Type B pancreatic cell (in vitro differentiated cells): ENCODE measurements at places on chromosomes 5 and 9. TPM values are rescaled to one million over a fixed set of nuclear protein-coding genes. Genes with fewer than 3 reads are reported as not detected.

Gene ZNF366
- total RNA-seq = not detected in 2 replicates

DNA sequence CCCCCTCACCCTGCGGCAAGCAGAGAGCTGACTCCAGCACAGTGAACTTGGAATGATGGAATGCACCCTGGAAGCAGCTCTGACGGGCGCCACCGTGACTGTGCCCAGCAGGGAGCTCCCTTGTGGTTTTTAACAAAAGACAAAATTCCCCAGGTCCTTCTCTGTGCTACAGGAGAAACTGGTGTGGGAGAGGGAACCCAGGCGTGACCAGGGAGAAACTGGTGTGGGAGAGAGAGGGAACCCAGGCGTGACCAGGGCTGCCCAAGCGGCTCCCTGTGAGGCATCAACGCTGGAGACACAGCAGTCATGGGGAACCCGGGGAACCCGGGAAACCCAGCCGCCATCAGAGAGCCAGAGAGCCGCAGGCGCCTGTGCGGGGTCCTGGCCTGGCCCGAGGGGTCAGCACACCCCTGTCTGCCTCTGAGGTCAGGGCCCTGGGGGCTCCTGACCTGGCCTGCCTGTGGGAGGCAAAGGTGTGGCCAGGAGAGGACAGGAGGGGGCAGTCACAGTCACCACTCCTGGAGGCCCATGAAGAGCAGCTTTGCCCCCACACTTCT lies 3.1 kb upstream of the AHRR start:
- no peak for DNase-seq

GRCh38 chr5:73233461-73234203 lies 60.6 kb downstream of the TMEM174 start:
- DNase-seq = no peak

DNA sequence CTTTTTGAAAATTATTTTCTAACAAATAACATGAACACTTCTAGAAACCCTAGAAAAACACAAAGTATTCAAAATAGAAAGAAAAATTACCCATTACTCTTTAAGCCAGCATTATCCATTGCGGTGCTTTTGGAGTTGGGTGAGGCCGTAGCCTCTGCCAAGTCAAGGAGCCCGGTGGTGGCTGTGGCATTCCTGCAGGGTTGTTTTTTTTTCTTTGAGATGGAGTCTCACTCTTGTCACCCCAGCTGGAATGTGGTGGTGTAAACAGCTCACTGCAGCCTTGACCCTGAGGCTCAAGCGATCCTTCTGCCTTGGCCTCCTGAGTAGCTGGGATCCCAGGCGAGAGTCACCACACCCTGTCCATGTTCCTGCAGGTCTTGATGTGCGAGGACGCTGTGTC lies 8.2 kb upstream of the AHRR start:
- DNase-seq = no peak

DNA sequence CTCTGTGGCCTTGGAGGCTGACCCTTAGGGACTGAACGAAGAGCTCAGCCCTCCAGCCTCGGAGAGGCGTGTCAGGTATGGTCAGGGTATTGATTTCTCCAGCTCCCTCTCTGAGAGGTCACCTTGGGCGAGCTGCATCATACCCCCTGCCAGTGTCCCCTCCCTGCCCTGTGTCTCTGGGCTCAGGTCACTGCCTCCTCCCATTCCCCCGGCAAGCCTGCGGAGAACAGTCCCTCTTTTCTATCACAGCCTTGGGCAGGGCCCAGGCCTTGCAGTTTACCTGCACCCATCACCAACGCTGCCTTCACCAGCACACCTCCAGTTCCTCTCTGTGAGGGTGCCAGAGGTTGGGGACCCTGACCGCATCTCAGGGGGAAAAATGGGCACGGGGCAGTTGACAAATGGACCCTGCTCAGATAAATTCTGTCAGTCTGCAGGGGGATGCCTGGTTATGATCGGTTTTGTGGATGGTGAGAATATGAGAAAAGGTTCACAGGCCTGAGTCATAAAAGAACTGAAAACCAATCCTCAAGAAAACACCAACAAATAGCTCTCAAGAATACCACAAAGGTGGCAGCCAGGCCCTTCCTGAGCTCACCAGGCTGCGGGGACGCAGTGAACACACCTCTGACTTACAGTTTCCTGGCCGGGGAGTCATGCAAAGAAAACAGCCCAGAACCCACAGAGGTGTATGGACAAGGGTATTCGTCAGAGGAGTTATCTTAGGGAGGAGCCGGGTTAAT lies 24.7 kb upstream of the RXRA start:
- no peak for DNase-seq
